ENCODE measurements at places on chromosomes 11 and 22.

DNA sequence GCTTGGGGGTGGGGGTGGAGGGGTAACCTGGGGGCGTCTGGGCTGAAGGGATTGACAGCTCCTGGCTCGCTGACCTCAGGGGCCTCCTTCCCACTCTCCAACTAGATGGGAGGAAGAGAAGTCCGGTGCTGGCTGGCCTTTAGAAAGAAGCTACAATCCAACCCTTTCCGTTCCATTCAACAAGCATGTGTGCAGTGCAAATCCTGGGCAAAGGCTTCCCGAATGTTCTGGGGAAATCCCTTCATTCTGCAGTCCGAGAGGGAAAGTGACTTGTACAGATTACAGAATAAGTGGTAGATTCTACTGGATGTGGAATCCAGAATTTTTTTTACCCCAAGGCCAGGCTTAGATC, 149.9 kb downstream of the FEZ1 start:
- no peak for DNase-seq

GRCh38 chr11:117546431-117547194, 219.0 kb downstream of the CEP164 start:
- DNase-seq, result no peak

DNA sequence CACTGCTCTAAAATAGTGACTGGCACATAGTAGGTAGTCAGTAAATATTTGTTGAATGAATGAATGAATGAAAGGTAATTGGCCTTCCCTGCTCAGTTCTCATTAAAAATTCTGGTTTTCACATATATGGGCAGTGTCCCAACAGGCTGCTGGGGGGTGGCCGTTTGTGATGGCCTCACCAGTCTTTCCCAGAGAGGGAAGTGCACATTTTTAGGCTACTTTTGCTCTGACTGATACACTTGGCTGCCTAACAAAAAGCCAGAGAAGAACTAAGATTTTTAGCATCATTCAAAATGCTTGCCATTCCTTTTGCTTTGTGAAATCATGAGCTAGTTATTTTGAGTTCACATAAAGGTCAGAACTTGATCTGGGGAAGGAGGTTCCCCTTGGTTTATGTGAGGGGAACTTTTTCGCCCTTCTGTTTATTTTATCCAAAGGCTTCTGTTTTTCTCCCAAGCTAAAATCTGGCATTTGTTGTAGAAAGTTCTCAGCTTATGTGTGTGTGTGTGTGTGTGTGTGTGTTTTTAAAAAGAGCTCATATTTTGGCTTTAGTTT, 83.1 kb downstream of the PTPRJ start:
- DNase-seq, result peak; percentile 98

DNA sequence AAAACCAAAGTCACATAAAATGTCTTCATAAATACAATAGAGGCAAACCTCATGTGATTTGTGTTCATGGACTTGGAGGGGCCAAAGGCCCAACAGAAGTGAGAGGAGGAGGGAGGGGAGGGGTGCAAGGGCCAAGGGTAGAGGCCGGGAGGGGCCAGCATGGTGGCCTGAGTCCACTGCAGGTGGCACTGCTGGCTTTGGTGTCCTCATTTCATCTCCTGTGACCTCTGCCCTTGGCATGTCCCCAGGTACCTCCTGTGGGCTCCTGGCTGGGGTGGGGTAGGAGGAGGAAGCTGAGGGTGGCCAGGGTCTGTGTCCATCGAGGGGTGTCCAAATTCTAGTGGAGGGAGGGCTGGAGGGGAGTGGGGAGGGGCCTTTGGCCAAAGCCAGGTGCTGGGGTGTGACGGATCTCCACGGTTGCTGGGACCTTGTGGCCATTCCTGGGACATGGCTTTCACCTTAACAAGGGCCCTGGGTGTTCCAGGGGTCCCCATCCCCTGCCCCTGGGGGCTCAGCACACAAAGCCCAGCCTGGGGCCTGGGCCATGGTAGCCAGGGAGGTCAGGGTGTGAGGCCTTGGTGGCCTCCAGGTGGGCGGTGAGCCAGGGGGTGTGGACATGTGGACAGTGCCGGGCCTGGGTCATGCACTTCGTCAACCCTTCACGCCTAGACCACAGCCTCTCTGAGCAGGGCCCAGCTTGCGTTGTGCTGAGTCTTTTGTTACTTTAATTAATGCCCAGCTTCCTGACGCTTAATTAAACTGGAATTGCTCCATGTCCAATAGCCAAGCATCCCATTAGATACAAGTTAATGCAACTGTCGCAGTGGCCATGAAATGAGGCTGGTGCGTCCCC, 20.7 kb upstream of the CCDC188 start:
- no peak for DNase-seq

- DNase-seq, result no peak
These were observed 167.8 kb upstream of the NARS2 start for GRCh38 chr11:78742430-78742829.

DNA sequence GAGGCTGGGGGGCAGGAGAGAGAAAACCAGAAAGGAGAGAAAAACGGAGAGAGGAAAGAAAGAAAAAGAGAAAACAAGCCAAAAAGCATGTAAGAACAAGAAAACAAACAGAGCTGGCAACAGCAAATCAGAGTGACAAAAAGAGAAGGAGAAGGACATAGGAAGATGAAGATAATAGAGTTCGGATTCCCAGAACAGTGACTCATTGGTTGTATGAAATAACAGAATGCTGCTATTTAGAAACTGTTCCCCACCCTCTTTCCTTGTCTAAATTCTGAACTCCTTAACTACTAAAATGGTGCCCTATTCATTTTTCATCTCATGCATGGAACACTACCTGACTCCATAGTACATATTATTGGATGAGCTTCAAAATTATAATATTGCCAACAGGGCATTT, 317.4 kb downstream of the C11orf87 start:
- no peak for DNase-seq

- no peak for DNase-seq
These were observed 84.4 kb downstream of the TP53I11 start for GRCh38 chr11:44866286-44866685.

DNA sequence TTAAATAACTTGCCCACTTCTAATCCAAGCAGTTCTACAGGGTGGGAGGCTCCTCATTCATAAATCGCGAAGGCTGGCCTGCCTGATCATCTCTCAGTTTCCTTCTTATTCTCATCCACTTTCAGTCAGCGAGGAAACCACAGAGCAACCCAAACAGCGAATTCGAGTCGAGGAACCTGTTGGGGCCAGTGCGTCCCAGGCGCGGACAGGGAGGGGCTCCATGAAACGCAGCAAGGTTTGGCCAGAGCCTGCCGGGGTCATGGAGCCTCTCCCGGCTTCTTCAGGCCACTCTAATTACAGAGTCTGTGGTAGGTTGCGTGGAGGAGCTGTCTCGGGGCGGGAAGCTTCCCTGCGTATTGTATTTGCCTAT, 741 bp upstream of the NAV2 start:
- no peak for DNase-seq

DNA sequence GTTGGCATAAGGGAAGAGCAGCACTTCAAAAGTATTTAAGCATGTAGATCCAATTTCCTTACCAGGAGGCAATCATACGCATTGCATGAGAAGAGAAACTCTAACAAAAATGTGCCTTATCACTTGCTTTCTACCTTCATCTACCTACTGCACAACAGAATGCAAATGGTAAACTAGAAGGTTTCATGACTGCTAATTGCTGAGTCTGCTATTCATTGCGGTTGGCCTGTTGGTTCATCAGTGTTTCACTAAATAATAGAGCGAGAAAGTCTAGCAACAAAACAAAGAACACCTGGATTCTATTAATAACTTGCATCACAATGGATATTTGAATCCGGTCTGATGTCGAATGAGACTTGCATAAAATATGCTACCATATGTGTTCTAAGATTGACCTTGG, 229.0 kb downstream of the OPCML start:
- no peak for DNase-seq

GRCh38 chr22:31313366-31314147, 21.3 kb upstream of the PIK3IP1 start:
- DNase-seq, result peak; percentile 84

DNA sequence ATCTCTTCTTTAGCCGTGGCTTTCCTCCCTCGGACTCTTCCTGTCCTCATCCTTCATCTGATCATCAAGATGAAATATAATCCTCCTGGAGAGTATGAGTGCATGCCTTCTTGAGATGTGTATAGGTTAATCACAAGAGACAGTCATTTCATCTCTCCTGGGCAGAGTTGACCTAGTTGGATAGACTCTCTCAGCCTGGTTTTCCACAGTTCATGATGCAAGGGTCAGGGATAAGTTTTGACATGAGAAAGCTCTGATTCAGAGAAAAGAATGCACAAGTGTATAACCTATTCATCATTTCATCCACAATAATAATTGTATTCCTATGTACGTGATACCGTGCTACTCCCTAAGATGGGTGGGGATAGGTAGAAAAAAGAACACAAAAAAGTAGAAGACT, 33.2 kb upstream of the CCDC90B start:
- no peak for DNase-seq

- DNase-seq, result no peak
These were observed 1.4 kb downstream of the FGF4 start for GRCh38 chr11:69773626-69774353.

DNA sequence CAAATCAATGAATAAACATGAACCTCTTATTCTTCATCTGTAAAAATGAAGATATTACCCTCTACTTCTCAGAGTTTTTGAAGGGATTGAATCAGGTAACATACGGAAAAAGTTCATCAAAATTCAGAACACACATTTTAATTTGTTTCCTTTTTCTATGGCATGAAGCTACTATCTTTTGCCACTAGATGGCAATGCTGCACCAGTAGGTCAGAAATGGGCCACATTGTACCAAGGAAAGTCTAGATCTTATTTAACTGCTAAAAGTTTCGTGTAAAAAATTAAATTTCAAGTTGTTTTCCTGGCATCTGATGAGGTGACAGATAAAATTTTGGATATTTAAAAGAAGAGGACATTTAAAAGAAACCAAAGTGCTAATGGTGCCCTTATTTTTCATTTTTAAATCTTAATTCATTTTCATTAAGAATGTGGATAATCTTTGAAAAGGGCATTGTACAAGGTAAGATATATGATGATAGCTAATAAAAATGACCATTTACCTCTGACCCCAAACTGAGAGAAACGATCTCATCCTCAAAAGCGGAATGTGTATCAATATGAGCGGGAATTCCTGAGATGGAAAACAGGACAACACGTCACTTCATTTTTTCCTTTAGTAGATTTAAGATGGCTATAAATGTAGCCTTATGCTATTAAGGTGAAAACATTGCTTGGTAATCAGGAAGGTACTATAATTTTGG, 16.1 kb downstream of the ALKBH8 start:
- DNase-seq, result no peak

- peak; percentile 35 for DNase-seq
These were observed 10.9 kb upstream of the CCND1 start for GRCh38 chr11:69630017-69630416.

- no peak for DNase-seq
These were observed 174.5 kb upstream of the NTM start for GRCh38 chr11:131195661-131196517.

Data from PC-9 (cell line).